ENCODE measurements at places on chromosomes 16 and 17.

GRCh38 chr17:18851201-18851600 is 6.7 kb upstream of the PRPSAP2 start:
- no peak for DNase-seq

- DNase-seq, result no peak
Observed at GRCh38 chr17:31568539-31568938, 177.1 kb downstream of the RAB11FIP4 start.

DNA sequence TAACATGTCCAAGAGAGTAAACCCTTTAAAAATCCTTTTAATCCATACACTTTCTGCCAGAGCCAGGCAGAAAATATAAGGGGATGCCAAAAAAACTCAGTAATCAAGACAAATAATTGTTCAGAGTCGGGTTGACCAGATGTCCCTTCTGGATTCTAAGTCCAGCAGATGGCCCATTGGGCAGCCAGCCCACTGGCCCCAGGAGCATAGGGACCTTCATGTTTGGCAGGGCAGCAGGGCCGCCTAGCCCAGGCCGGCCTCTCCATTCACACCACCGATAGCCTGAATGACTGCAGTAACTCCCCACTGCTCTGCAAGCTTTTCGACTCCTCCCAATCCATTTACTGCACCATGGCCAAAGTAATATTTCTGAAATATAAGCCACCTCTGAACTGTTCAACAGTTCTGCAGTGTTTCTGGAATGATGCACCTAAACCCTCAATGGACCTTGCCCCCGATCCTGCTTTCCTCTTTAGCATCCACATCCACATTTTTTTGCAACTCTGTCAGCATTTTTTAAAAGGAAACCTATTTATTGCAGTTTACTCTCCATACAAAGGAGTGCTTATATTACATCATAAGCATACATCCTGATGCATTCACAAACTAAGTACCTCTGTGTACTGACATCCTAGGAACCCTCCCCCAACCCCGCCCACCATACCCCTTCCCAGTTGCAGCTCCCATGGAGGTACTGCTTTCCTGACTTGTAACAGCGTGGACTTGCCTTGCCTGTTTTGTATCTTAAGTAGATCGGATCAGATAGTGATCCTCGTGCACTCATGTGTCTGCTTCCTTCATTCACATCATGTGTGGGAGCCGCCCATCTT is 46.4 kb downstream of the LDHD start:
- no peak for DNase-seq

- no peak for DNase-seq
Observed at GRCh38 chr16:89449726-89450335, 40.5 kb downstream of the ANKRD11 start.

DNA sequence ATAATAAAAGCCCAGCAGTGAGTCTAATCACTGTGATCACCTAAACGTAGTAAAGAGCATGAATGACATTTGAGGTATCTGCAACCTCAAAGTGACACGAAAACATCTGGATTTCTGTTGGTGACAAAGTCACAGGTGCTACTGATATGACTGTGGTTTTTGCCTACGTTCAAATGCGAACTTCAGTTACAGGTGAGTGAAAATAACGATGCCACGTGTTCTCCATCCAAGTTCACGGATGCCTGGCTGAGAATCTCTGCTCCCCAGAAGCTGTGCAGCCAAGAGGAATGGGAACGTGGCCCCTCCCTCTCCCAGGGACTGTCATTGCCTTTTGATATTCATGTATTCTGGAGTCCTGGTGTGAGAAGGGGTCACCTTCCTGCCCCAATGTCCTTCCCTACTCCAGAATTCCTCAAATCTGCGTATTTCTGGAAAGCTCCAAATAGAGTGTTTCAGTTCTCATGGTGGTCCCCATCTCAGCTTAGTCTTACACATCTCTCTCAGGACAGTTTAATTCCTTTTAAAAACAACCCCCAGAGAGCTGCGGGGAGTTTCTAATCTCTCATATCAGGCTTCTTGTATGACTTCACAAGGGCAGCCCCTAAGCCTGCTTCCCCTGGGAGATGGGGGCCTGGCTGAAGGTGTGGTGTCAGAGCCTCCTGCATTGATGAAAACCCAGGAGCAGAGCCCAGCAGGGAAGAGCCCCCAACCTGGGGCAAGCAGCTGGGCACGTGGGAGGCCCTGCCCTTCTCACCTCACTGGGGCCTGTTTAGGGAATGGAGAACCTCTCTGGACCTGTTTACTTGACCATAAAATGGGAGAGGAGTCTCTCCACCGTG is 25.8 kb downstream of the PIK3R5 start:
- DNase-seq, result no peak

DNA sequence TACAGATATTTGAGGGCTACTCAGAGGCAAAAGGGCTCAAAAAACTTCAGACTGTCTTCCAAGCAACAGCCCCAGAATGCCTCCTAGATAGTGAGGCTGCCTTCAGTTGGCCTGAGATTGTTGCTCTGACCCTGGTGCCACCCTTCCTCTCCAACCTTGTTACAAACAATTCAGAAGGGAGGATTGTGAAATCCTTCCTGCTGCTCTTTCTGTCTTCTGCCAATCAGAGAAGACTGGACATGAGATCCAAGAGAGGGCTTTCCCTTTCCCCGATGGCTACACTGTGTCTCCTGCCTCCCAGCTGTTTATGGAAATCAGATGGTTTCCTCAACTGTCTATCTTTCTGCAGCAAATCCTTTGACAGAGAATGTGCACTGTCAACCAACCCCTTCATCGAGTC is 419.9 kb downstream of the CDH13 start:
- no peak for DNase-seq

GRCh38 chr16:2244301-2244700 is 7.1 kb downstream of the ECI1 start:
- no peak for DNase-seq

DNA sequence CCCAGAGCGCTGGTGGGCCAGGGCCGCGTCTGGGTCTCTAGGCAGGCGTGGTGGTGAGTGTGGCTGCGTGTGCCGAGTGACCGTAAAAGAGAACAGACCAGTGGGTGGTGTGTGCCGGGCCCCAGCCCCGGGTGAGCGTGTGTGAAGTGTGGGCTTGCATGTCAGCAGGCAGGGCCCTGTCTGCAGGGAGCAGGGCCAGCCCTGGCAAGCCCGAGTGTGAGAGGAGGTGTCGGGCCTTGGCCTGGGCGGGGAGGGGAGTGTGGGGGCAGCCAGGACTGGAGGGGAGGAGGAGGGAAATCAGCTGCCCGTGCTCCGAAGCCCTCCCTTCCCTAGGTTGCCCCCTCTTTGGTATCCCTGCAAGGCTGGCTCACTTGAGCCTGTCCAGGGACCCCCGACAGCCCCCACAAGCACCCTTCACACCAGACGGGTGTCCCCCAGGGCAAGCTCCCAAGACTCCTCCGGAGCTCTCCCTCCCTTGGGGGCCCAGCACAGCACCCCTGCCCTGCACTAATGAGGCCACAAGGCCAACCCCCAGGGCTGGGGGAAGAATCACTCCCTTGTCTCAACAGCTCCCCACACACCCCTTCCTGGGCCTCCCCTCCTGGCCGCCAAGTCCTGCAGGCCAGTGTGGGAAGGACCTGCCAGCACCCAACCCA is 1.9 kb downstream of the USH1G start:
- DNase-seq, result no peak

- DNase-seq, result no peak
Observed at GRCh38 chr17:35129154-35129972, 7.9 kb downstream of the FNDC8 start.

GRCh38 chr17:20260268-20260667 is 207.1 kb downstream of the LGALS9B start:
- DNase-seq, result no peak

DNA sequence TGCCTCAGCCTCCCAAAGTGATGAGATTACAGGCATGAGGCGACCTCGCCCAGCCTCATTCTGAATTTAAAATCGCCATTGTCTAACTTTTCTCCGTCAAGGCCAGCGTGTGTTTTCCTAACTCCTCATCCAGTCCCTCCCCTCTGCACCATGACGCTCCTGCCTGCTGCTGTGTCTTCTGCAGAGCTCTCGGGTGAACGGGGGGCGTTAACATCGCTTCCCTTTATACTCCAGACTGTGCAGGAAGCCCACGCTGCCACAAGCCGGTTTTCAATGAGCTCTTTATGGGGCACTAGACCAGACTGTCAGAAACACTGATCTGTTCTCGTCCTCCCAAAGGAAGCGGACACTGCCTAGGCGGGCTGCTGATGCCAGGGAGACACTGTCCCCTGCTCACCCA is 13.2 kb downstream of the AANAT start:
- DNase-seq, result no peak

- no peak for DNase-seq
Observed at GRCh38 chr17:37838276-37838675, 85.9 kb upstream of the TBC1D3K start.

DNA sequence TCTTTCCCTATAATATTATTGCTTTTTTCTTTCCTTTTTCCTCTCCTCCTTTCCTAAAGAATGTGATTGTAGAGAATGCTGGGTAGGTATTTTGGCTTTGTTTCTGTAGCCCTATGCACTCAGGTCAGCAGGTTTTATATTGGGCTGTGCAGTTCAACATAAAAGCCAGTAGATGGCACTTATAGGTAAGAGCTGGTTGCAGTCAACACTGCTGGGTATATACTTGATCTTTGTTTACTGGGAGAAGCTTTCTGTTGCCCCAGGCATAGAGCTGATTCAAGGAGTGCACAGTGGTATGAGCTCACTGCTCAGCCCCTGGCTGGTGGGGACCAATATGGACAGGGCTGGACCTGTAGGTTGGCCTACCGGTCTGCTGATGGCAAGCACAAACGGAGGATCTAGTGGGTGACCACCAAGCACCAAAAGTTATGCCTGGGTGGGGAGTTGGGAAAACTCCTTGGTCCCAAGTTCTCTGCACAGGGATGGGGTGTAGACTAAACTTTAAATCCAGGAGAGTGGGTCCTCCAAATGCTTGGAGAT is 378.9 kb downstream of the PMP22 start:
- DNase-seq, result no peak

DNA sequence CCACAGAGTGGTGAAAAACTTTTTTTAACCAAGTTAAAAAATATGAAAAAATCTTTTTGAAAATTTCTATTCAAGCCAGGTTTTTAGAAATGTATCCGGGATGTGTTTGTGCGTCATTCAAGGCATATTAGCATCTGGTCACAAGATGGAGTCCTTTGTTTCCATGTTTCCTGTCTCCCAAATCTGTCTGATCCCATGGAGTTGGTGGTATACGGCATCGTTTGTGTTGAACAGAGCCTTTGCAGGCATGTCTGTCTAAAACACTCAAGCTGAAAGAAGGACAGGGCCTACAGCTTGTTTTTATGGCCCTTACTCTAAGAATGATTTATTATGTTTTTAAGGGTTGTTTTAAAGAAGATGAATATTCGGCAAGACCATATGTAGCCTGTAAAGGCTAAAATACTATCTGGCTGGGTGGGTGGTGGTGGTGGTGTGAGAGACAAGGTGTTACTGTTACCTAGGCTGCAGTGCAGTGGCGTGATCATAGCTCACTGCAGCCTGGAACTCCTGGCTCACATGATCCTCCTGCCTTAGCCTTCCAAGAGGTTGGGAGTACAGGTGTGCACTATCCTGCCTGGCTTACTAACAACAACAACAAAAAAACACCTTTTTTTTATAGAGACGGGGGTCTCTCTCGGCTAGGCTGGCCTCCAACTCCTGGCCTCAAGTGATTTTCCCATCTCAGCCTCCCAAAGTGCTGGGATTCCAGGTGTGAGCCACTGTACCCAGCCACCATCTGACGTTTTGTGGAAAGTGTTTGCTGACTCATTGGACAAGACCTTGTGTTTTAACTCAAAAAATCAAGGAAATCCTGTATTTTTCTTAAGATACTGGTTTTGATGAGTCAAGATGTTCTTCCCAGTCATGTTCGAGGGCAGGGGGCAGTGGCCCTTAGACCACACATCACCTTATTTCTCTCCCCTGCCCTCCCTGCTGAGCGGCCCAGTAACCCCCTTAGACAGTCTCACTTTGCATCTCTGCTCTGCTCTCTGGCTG is 52.2 kb downstream of the NDE1 start:
- DNase-seq, result no peak

DNA sequence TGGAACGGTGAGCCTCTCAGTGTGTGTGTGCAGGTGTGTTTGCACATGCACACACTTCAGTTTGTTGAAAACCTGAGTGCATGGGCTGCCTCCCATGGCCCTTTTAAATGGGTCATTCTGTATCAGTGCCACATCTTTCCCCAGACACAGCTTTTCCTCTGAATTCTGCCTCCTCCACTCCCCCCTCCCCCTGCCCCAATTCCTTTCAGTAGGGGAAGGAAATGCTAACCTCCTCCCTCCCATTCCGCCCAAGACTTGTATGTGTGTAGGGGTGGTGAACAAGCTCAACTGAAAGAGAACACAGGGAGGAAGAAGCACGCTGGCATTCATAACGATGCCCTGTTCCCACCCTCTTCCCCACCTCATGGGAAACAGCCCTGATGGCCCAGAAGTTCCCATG is 34.3 kb downstream of the C17orf75 start:
- no peak for DNase-seq

DNA sequence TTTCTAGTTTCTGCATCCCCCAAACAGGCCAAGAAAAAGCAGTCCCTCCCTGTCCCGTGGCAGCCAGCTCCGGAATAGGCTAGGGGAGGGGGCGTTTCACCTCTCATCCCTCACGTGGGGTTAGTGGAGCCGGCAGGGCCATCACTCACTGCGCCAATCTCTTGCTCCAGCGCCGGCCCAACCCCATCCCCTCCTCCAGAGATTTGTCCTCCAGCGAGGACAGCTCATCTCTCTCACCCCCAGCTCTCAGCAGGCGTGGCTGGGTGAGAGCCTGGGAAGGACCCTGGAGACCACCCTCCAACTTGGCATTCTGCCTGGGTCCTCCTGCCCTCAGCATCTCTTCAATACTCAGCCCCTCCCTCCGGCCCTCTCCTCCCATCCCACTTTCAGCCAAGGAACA is 74.1 kb downstream of the TMEM132E start:
- no peak for DNase-seq

DNA sequence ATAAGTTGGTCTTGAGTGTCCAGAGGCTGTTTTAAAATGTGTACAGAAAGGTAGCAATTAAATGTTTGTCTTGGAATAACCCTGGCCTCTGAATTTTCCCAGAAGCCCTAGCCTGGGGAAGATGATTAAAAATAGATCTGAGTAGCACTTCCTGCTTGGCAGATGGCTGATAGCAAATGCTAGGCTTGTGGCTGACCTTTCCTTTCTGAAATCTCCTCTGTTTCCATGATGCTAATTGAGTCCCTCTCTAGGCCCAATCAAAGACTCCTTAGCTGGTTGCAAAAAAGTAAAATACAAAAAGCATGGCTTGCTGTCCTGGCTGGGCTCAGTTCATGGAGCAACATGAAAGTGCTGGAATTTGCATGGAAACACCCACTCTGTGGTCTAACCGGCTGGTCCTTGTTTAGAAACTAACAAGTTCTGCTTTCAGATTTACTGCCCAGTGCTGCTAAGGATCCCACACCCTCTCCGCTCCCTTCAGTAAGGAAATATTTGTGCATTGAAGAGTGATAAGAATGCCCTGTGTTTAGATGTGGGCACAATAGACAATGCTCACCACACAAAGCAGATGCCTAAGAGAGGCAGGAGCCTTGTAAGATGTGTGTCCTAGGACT is 40.8 kb downstream of the YPEL2 start:
- no peak for DNase-seq

All from CD4-positive, alpha-beta T cell treated with Interferon alpha-2 for 1 hour (primary cell).